ENCODE measurements at places on chromosomes 4 and X.
A peak's percentile ranks its signal among the peaks of the same experiment; 100 is the strongest.

- DNase-seq: no peak
Observed at GRCh38 chr4:165877286-165877685, 4.2 kb downstream of the TLL1 start.

DNA sequence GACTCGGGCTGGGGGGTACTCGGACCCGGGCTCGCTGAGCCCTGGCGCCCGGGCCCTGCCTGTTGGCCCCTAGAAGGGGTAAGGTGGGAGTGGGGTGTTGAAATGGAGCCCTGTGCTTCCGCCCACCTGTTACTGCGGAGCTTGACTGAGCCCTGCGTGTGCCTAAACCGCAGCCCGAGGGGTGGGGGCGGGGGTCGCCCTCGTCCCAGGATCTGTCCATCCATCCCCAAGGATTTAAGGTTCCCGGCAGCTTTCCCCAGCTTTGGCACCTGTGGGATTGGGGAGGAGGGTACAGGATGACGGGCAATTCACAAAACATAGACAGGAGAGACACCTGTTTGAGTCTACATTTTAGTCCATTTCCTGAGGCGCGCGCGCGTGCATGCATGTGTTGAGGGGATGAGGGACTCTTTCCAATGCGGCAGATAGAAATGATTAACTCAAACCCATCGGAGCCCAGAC lies 779 bp downstream of the GABRQ start:
- no peak for DNase-seq

DNA sequence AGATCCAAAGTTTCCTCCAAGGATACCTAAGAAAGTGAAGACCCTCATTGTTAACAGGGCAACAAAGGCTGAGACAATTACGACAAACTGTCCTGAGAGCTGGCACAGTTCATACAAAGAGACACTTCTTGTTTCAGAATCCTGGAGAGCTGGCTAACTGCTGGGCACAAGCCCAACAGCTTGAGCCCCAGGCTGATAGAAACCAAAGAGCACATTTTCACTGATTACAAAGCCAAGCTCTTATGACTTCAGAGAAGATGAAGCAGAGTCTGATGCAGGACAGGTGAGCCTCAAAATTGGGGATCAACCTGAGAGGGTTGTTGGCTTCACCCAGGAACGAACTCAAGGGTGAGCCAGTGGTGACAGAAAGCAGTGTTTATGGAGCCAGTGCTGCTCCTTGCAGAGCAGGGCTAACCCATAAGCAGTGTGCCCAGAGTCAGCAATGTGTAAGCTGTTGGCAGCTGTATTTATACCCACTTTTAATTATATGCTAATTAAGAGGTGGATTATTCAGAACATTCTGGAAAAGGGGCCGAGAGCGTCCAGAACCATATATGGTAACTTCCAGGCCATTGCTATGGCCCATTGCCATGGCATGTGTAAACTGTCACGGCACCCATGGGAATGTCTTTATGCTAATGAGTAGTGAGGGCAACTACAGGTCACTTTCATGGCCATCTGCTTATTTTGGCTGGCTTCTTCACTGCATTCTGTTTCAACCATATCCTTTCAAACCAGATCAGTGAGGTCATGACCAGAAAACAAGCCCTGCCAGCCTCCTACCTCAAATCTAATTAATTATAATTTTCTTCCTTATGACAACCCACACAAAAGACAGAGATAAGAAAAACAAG lies 183.7 kb downstream of the EVC2 start:
- DNase-seq: no peak

GRCh38 chr4:29852537-29852936 lies 867.6 kb upstream of the PCDH7 start:
- DNase-seq: no peak

DNA sequence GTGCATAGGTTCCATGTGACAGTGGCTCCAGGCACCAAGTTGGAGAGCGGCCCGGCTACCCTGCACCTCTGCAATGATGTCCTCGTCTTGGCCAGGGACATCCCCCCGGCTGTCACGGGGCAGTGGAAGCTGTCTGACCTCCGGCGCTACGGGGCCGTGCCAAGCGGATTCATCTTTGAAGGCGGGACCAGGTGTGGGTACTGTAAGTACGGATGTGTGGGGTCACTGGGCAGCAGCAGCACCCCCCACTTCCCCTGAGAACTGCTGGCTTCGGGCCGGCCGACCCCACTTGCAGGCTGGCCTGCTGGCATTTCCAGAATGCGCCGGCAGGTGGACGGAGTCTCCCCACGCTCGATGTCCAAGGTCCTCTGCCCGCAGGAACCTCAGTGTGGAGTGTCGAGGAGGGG lies 13.2 kb downstream of the DOK7 start:
- no peak for DNase-seq

DNA sequence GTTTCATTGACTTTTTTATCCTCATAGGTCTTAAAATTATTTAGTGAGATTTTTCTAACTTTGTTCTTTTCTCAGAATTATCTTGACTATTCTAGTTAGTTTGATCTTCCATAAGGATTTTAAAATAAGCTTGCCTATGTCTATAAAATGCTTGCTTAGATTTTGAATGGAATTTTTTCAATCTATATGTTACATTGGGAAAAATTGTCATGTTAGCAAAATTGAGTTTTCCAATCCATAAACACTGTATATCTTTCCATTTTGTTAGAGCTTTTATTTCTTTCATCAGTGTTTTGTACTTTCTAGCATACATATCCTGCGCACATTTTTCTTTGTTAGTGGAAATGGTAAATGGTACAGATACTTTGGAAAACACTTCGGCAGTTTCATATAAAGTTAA lies 312.9 kb downstream of the PDHA2 start:
- no peak for DNase-seq

- peak; percentile 1 for DNase-seq
Observed at GRCh38 chrX:83416273-83416672, 91.8 kb upstream of the POU3F4 start.

DNA sequence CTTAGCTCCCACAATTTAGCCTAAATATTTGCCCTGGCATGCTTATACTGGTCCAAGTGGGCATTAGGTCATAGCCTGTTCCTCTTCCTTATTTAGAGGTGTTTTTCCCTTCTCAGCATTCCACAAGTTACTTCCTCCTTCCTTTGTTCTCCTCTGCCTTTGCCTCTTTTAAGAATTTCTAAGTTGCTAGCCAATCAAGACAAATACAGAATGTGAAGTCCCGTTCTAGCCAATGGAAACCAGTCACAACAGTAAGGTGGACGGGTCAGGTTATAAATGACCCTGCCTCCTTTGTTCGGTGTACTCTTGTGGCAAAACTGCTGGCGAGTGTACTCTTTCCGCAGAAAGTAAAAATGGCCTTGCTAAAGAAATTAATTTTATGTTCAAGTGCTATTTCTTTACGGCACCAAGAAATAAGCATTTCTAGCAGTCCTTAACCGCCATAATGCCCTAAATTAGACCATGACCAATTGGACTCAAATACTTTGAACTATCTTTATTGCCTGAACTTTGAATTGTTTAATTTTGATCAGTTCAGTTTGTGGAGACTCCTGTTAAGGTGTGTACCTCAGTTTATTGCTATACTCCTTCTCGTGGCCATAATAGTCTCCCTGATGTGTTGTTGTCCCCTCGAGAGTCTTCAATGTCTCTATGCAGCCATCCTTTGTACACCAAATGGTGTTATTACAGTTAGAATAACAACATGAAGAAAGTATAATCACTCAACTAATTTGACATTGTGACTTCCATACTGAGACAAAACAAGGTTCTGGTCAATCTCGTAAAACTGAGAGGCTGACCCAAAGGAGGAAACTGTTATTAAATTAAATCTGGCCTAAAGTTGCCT lies 1.6 kb upstream of the HADH start:
- no peak for DNase-seq

DNA sequence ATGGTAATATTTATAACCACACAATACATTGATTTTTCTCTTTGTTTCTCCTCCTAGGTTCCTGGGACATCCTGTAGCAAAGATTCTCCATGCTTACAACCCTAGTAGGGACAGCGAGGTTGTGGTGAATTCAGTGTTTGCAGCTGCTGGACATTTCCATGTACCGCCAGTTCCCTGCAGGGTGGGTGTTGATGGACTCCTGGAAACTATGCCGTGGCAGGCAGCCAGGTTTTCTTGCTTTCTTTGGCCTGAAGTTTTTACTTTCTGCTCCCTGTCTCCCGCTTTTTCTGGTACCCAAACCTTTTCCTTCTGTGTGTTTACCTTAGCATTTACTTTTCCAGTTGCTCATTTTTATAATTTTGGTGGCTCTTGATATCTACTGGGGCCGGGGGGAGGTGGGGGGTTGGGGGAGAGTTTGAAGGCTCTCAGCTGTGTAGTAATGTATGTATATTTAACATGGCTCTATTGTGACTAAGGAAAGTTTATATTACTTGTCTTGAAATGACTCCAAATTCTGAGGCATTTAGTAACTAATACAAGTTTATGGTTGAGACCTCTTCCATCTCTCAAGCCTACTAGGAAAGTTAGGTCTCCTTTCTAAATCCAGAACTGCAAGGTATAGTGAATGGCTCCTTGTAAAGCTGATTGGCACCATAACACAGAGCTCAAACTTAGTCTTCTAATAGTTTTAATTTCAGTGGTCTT lies 89.7 kb downstream of the TMEM131L start:
- DNase-seq: no peak

GRCh38 chr4:102578819-102579218 lies 77.7 kb downstream of the NFKB1 start:
- no peak for DNase-seq

DNA sequence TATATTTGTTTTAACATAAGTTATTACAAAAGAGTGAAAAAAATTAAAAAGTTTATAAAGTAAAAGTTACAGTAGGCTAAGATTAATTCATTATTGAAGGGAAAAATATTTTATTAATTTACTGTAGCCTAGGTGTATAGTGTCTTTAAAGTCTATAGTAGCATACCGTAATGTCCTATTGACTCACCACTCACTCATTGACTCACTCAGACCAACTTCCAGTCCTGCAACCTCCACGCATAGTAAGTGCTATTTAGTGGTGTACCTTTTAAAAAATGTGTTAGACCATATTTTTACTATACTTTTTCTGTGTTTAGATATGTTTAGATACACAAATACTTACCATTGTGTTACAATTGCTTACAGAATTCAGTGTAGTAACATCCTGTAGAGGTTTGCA lies 841.1 kb downstream of the CENPC start:
- DNase-seq: no peak

GRCh38 chr4:42778349-42778748 lies 114.2 kb upstream of the GRXCR1 start:
- no peak for DNase-seq

GRCh38 chrX:148380650-148381561 lies 119.5 kb upstream of the AFF2 start:
- DNase-seq: no peak

DNA sequence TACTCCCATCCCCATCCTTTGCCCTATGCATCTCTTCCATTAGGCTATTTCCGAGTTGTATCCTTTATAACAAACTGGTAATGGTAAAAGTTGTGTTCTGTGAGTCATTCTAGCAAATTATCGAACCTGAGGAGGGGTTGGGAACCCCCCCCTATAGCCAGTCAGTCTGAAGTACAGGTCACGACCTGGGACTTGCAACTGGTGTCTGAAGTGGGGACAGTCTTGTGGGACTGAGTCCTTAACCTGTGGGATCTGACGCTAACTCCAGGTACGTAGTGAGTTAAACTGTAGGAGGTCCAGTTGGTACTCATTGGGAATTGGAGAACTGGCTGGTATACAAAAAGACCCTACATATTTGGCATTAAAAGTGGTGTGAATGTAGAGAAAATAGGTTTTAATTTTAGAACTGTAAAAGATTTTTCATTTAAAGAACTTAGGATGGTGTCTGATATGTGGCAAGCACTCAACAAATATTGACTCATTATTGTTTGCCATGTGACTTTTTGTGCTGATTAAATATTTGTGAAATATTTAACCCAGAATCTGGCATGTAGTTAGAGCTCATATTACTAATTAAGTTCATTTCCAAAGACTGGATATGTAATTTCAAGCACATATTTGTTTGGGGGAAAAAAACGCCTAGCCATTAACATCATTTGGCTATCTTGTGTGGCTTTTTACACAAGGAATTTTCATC lies 50.7 kb downstream of the CHST7 start:
- DNase-seq: no peak

- DNase-seq: peak; percentile 10
Observed at GRCh38 chr4:127965803-127966175, 583 bp downstream of the ABHD18 start.

- DNase-seq: no peak
Observed at GRCh38 chr4:41399231-41399630, 138.7 kb upstream of the LIMCH1 start.

- peak; percentile 25 for DNase-seq
Observed at GRCh38 chrX:110210417-110211139, 107.3 kb downstream of the AMMECR1 start.

- no peak for DNase-seq
Observed at GRCh38 chr4:167176723-167177367, 57.4 kb downstream of the SPOCK3 start.

GRCh38 chrX:45710081-45710801 lies 509.6 kb upstream of the DIPK2B start:
- DNase-seq: peak; percentile 89

GRCh38 chr4:1478766-1479355 lies 72.6 kb upstream of the NKX1-1 start:
- no peak for DNase-seq

GRCh38 chr4:179605196-179605595 lies 2163.0 kb upstream of the AGA start:
- no peak for DNase-seq

GRCh38 chr4:183038436-183038835 lies 60.6 kb upstream of the WWC2 start:
- no peak for DNase-seq

DNA sequence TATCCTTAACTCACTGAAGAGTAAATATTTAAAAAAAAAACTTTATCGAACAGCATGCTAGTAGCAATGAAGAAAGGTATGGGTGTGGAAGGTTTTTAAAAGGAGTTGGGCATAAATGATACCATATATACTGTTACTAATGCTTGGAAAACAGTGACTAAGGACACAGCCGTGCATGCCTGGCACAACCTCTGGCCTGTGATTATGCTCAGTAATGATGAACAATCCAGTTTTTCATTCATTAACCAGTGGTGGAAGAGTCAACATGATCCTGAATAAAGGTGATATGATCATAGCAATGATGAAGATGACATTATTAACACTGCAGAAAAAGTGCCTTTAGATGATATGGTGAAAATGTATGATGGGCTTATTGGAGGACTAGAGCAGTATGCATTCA lies 43.9 kb upstream of the GPR50 start:
- DNase-seq: no peak

GRCh38 chr4:101790521-101791181 lies at the start of gene BANK1:
TSS of gene BANK1 (plus strand) at chr4:101790730. CDS start at chr4:101790881, 151 bp downstream.
- peak; percentile 13 for DNase-seq

DNA sequence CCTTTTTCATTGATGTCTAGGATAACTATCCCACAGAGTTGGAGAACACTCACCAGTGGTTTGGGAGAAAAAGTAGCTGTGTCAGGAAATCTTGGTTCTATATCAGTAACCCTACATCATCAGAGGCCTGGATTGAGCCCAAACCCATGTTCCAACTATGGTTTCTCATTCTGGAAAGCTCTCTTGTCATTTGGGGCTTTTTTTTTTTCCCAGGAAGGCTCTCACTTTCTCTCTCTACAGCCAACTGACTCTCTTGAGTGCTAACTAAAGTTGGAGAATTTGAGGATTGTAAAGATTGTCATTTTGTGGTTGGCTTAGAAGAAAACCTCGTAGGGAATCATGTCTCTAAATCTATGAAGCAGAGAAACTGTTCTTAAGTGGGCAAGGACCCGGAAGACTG lies 228.2 kb upstream of the DIPK2B start:
- DNase-seq: no peak

Data from kidney capillary endothelial cell (primary cell).